ENCODE measurements at places on chromosomes 12 and 14.
A peak's percentile ranks its signal among the peaks of the same experiment; 100 is the strongest.

DNA sequence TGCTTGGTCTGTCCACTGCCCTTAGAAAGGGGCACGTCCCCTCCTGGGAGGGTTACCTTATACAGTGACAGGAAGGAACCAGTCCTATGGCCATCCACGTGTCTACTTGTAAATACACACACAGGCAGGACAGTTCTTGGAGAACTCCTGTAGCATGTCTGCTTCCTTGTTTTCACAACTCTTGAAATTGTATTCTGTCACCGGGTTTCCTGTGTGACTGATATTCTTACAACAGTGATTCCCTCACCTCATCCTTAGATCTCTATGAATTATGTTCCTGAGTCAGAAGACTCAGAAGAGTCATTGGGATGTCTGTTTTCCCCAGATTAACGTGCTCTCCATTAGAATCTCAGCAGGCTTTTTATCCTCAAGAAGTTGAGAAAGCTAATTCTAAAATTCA, 44.1 kb upstream of the DYNC1H1 start:
- DNase-seq, result no peak

DNA sequence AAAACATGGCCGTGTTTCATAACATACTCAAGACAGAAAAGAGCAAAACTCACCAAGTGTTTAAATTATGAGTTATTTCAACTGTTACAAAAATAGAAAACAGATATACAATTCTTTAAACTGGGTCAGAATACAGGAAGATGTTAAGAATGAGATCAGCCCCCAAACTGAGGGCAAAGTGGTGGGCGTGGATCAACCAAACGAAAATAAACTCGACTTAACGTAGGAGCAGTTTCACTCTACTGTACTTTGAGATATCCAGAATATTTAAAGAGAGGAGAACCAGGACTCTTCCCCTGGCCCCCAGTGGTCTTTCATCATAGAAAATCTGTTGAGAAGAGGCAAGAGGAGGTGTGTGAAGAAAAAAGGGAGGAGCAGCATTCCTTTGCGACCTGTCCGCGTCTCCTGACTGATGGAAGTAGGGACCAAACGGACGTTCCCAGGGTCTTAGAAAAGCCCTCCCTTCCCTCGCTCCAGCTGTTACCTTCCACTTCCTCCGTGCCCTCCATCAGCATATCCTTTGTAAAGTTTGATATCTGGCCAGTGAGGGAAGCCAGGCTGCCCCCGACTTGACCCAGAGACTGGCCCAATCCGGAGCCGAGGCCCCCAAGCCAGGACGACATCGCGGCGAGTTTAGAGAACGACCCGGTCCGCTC, 668 bp downstream of the TRIP11 start:
- DNase-seq, result peak; percentile 81

DNA sequence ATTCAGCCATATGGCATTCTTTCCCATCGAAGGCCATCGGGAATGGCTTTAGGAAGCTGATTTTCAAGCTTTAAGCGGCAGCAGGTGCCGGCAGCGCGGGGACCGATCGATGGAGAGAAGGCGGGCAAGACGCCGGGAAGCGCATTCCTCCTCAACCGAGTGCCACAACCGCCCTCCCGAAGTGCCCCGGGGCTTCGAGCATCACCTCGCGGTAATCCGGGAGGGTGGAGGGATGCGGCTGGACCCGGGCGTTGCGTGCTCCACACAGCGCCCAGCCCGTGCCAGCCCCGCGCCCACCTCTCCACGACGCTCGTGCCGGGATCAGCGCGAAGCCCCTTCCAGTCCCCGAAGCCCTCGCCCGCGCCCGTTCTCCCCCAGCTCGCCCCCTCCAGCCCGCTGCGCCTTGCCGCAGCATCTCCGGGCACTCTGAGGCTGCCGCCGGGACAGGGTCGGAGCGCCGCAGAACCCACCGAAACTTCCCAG, 3.2 kb downstream of the USP44 start:
- DNase-seq, result no peak

- DNase-seq, result no peak
Observed at GRCh38 chr14:32011225-32011624, 65.9 kb upstream of the ARHGAP5 start.

DNA sequence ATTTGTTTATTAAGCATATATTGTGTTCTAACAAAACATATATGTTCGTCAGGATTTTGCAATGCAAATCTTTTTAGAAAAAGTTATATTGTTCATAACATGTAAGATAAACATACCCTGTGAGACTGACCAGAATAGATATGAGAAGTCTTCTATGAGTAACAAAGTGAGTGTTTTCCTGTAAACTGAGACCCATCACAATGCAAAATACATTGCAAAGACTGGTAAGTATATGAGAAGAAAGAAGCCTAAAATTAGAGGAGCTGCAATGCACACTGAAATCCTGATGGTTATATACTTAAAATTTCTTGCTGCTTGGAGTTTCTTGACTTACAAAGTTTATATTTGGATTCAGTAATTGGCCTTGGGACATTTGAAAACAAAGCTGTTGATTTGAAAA, 6.0 kb downstream of the HMGA2 start:
- DNase-seq, result peak; percentile 77

DNA sequence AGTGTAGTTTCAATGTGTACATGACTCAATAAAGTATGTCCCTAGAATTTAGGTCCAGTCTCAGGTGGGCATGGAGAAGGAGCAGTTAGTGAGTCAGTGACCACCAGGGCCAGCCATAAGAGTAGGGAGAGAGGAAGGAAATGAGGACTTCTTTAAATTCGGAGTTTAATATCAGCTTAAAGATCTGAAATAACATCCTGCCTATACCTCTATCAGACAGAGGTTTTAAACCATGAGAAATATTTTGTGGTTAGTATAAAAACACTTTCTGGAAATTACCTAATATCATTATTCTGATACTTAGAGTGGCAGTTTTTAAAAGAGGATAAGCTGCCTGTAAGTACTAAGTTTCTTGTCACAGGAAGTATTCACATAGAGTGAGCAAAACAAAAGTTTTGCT, 61.7 kb upstream of the ST8SIA1 start:
- no peak for DNase-seq

DNA sequence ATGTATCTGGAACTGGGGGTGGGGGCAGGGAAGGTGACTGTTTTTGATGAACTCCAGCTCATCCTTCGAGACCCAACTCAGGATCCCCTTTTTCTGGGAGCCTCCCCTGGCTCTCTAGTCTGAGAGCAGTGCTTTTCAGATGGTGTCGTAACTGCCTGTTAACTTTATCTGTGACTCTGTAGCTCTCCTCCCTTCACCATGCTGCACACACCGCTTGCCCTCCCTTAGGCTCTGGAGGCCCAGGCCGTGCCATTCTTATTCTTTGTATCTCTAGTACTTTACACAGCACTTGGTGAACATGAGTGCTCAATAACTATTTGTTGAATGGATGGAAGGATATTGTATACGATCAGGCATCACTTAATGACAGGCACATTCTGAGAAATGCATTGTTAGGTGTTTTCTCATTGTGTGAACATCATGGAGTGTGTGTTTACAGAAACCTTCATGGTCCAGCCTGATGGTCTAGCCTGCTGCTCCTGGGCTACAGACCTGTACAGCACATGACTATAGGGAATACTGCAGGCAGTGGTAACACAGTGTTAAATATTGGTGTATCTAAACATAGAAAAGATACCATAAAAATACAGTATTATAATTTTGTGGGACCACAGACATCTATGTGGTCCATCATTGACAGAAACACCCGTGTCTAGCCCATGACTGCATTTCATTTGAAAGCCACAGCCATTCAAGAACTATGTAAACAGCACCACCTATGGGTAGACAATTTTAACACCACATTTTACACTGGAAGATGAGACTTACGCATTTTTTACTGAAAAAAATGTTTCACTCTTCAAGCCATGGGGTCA, 91.8 kb downstream of the EML1 start:
- peak; percentile 68 for DNase-seq

DNA sequence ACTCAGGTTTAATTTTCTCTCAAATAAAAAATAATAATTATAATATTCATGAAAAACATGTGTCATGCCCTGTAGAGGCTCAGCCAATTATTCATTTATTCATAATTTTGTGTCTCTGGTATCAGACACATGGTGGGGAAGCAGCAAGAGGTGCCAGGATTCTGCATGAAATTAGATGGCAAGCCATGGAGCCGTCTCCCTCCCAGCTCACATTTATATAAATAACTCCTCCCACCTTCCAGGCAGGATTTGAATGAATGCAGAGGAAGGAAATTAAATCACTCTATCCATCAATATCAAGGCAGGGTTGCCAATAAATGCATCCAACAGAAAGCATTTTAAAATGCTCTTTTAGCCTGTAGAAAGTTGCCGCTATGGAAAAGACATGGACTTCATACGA, 98.1 kb downstream of the PTPRR start:
- no peak for DNase-seq

- DNase-seq, result no peak
Observed at GRCh38 chr12:82203086-82203485, 155.1 kb downstream of the CCDC59 start.

- DNase-seq, result no peak
Observed at GRCh38 chr12:113512568-113512967, 40.9 kb upstream of the LHX5 start.

GRCh38 chr12:12191008-12191407, 75.8 kb downstream of the LRP6 start:
- DNase-seq, result no peak

GRCh38 chr14:85535991-85536832, 6.3 kb downstream of the FLRT2 start:
- DNase-seq, result peak; percentile 80

DNA sequence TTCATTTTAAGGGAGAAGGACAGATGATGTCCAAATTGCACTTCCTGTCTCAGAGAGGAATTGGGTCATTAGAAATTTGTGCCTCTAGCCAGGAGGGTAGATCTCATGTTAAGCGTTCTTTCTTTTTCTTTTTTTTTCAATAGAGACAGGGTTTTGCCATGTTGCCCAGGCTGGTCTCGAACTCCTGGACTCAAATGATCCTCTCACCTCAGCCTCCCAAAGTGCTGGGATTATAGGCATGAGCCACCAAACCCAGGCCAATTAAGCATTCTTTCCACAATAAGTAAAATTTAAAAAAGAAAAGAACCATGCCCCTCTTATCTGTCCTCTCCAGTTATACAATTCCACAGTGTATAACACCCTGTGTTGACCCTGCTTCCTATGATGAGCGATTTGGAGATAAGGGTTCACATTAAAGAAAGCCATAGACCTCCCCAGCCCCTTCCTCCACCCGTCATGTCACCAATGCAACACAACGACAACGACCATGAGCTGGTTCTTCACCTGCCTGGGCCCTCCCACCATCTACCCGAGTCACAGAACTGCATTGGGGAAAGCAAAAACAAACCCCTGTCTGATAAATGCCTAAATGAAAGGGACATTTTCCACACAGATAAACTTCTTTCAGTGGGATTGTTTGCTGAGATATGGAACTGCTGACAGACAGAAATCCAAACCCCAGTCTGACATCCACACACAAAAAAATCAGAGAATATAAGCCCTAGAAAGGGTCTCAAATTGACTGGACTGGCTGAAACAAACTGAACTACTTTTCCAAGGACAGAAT, 37.3 kb downstream of the SSH1 start:
- DNase-seq, result no peak

GRCh38 chr12:127455347-127456265, 811.4 kb upstream of the TMEM132C start:
- no peak for DNase-seq

DNA sequence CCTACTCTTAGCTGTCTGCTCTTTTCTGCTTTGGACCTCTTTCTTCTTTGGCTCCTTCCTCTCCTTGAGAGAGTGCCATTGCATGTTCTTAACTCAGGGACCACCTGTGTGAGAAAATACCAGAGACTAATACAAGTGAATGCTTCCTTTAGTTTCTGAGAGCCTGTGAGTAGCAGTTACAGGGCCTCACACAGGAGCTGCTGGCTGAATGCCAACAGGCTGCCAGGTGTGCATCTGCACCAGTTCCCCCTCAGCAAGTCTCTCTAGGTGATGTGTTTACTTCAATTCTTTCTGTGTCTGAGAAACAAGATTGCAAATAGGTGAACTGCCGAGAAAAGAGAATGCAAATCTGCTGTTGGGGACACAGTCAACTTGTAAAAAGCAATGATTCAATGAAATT, 108.2 kb downstream of the STXBP6 start:
- no peak for DNase-seq

- no peak for DNase-seq
Observed at GRCh38 chr14:35222872-35223466, 69.2 kb upstream of the PSMA6 start.

DNA sequence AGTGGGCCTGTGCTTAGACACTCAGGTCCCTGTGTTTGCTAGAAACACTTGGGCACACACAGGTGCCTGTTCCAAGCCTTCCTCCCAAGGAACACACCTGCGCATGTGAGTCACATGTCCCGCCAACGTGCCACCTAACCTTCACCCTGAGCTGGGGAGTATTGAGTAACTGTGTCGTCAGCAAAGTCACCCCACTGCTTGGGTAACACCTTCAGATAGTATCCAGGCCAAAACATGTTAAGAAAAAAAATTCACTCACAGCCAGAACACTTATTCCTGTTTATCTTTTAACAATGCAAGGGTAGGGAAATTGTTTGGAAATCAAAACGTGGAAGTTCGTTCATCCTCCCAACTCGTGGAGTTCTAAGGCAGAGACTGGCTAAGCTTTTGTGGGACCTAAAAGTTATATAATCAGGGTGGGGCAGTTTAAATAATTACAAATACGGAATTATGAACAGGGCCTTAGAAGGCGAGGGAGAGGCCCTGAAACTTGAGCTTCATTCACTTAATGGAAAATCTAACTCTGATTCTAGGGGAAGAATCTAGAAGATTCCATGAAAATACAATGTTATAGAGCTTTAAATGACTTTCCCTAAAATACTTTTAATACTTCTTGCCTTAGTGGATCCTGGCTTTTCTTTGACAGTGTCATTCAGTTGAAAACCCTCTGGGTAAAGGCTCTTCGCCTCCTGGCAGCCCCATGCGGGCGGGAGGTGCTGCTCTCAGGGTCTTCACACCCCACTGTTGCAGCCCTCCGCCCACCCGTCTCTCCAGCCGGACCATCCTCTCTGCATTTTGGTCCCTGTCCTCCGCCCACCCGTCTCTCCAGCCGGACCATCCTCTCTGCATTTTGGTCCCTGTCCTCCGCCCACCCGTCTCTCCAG, 30.3 kb upstream of the ADIPOR2 start:
- no peak for DNase-seq

DNA sequence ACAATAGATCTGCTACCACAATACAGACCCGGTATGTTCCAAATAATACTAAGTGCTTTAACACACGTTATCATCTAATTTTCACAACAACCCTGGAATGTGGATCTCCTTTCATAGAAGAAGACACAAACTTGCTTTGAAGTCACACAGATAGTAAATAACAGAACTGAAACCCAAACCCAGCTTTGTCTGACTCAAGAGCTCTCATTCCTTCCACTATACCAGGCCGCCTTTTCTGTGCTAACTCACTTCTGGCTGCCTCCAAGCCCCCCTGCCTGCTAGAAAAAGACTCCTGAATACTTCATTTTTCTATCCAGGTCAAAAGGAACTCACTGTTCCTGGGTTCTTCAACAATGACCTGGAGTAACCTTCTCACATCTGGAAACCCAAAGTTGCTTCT, 37.8 kb downstream of the PRPF40B start:
- no peak for DNase-seq

Measured in iris pigment epithelial cell (primary cell).